Stimulated activated CD4-positive, alpha-beta T cell treated with anti-CD3 and anti-CD28 coated beads, Interleukin-1b, Interleukin-23, amount 100 ng/mL, for 48 hours (primary cell): ENCODE measurements at places on chromosomes 4 and X.

GRCh38 chrX:120380699-120381098 is 18.8 kb downstream of the ATP1B4 start:
- peak; percentile 4 for DNase-seq

DNA sequence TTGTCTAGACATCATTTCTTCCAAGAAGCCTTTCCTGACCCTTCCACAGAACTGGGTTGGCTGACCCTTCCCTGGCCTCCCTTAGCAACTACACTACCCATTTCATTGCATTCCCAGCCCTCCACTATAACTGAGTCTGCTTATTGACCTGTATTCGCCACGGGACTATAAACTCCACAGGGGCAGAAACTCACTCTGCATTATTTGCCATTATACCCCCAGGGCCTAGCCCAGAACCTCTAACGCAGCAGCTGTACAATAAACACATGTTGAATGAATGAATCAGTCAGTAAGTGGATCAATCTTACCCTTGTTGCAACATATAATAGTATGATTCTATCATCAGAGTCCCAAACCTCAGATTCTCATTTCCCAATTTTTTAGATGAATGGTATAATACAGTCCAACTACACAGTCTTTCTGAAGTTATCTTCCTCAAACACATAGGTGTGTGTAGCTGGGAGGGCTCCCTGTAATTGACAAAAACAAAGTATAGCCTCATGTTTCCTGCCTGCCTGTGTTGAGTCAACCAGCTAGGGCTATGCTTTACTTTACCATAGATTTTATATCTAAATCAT is 209.3 kb downstream of the CHIC2 start:
- DNase-seq, result no peak

- no peak for DNase-seq
Observed at GRCh38 chr4:99402765-99403164, 32.4 kb downstream of the ADH7 start.

GRCh38 chr4:76280488-76281441 is 25.8 kb upstream of the STBD1 start:
- DNase-seq, result no peak

DNA sequence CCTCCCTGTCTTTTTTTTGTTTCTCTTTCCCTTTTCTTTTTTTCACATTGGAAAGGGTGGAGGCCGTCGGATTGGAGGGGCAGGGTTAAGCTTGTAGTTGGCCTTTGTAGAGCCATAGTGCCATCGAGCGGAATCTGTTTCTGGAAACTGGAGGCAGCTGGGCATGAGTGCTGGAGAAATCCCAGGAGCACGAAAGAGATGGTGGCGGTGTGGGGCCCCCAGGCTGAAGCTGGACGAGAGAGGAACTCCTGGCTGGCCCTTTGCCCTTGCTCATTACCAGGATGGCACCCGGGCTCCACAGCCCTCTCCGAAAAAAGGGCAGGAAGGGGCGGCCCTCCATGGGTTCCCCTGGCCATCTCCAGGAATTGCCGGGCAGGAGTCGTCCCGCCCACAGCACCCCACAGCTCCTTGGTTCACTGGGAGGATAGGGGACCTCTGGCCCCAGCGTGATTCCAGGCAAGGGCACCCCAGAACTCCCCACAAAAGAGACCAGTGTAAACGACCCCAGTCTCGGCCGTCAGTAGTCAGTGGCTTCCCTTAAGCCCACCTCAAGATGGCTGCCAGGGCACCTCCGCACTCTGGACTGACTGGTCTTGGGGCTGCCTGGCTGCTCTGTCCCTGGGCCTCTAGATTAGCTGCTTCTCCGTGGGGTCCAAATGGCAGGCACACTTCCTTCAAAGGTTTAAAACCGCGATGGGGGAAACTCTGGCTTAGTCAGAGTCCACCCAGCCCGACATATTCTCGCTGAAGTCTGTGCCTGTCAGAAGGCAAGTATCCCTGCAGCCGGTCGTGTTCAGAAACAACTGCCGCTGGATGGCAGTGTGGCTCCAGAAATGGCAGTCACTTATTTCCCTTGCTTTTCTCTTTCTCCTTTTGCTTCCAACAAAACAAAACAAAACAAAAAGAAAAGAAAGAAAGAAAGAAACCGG is 74.1 kb downstream of the NBDY start:
- peak; percentile 49 for DNase-seq

DNA sequence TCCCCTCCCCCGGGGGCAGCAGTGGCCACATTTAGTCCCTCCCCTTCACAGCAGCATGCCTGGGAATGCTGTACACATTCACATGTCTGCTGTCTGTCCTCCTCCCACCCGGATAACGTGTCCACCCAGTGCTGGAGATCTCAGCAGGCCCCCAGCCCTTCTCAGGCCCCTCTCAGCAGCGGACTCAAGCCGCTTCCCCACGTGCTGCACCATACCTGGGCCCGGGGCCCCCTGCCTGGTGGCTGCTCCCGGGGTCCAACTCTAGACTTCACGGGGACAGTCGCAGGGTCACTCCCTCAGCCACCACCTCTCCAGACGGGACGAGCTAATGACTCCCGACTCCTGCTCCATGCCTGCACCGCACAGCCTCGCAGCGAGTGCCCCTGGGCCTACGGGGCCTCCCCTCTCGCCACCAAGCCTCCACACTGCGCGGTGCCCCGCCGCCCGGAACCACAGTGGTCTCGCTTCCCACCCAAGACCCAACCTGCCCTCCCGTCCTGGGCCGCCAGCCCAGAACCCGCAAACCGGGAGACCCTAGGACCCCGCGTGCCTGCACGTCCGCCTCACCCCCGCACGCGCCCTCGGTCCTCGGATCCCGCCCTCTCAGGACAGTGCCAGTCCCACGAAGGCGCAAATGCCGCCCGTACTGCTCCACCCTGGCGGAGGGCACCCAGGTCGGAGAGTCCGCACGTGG is 1.3 kb upstream of the PCGF3 start:
- DNase-seq, result no peak

- no peak for DNase-seq
Observed at GRCh38 chrX:136493011-136493410, 4.4 kb upstream of the HTATSF1 start.

DNA sequence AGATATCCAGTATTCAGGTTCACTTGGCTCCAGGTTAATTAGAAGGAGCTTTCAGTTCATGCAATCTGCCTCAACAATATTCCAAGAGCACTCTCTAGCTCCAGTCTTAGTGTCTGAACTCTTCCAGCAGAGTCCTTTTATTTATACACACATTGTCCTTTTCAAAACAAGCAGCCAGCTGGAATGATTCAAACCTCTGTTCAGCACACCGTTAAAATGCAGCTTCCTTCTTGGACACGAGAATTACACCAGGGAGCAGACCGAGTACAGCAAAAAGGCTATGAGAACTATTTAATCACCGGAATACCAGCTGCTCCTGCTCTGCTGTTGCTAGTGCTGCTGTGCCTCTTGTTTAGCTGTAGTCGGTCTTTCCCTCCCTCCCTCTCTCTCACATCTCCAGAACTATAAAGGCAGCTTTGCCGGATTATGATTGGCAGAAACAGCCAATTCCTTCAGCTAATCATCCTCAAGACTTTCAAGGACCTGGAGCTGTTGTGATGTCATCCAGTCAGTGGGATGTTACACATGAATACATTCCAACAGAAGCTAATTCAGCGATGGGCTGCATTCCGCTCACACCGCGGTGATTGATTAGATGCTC is at the start of gene NDST4:
NDST4 (minus strand) TSS at position 115 of the 601 bp plus-strand sequence. CDS start 36,584 bp downstream, outside the sequence.
- DNase-seq, result no peak

- no peak for DNase-seq
Observed at GRCh38 chrX:8548446-8548845, 83.8 kb downstream of the VCX3B start.

GRCh38 chr4:53906606-53907190 is 157.7 kb downstream of the CHIC2 start:
- DNase-seq, result no peak

- DNase-seq, result no peak
Observed at GRCh38 chrX:1094566-1095333, 117.7 kb downstream of the CRLF2 start.

GRCh38 chrX:8043546-8043945 is 116.3 kb upstream of the PNPLA4 start:
- no peak for DNase-seq

- DNase-seq, result no peak
Observed at GRCh38 chr4:87054900-87055299, 120.1 kb downstream of the AFF1 start.

DNA sequence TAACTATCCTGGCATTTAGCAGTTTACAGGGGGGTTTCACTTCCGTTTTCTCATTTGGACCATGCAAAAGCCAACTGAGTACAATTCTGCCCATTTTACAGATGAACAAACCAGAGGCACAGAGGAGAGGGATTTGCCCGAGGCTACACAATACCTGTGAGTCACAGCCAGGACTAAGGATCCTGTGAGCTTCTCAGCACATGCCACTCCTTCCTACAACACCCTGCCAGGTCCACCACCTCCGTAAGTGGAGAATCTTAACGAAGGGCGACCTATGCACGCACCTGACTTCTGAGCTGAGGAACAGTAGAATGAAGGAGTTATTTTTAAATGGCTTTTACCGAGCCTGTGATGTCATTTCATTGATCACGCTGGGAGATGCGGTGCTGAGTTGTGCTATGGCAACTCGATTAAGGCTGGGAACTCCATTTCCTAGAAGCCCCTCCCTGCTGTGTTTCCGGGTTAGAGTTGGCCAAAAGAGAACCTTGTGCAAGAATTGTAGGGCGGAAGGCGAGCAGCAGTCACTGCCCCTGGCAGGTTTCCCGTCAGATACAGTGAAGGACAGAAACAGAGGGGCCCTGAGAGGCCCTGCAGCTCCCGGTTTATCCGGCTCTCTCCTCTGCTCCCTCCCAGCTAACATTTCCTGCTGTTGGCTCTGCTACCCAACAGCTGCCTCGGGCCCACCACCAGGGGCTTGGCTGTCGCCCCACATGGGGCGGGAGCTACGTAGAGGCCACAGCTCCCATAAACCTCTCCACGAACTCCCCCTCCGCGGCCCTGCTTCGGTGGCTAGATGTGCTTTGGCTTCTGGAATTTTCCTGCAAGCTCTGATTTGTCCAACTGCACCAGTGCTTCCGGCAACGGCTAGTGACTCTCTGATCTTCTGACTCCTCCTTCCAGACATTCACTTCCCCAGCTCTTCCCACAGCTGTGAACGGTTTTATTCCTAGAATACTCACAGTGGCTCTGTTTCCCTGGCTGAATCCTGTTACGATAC is 75.1 kb upstream of the USP9X start:
- peak; percentile 43 for DNase-seq

- DNase-seq, result no peak
Observed at GRCh38 chr4:14277505-14277904, 650.0 kb upstream of the BOD1L1 start.

DNA sequence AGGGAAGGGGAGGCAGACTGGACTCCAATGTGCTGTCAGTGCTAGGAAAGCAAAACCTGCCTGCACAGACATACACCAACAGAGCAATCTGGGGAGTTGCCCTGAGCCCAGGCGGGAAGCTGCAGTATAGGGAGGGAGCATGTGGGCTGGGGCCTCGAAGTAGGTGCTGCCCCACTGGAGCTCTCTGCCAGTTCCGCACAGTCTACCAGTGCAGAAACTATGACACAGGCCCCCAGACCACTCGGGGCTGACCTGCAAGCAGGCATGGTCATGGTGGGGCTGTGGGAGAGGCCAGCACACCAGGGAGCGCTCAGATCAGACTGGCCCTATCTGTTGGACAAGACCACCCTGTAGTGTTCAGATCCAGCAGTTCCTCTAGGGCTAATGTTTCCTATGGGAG is 344.1 kb upstream of the TRAM1L1 start:
- DNase-seq, result no peak

GRCh38 chrX:68440442-68440841 is 7.1 kb upstream of the OPHN1 start:
- DNase-seq, result no peak

GRCh38 chr4:40594261-40595178 is 35.1 kb downstream of the RBM47 start:
- no peak for DNase-seq

DNA sequence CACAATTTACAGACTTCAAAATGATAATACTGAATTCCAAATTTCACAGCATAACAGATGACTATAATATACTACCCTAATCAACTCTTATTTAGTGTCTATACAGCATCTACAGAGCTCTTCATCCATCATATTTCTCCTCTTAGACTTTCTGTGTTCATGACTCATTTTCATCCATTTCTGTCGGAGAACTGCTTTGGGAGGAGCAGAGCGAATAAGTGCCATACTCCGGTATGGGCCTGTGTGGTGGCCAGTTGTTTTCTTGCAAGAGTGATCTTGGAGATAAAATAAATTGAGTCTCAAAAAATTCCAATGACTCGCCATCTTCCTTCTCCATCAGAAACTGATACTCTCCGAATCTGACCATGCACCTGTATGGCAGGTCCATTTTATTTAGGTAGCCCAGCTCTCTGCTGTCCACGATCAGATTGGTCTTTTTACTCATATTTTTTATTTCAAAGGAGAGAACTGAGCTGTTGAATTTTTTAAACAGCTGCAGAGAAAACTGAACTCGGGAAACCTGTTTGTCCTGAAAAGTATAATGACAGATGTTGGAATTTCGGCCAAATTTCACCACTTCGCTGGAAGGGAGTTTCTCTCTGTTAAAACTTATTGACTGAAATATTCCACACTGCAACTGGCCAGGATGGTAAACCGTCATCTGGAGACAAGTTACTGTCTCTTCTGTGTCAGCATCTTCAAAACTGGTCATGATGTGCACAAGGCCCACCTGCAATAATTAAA is 7.8 kb downstream of the TIFA start:
- DNase-seq, result no peak

DNA sequence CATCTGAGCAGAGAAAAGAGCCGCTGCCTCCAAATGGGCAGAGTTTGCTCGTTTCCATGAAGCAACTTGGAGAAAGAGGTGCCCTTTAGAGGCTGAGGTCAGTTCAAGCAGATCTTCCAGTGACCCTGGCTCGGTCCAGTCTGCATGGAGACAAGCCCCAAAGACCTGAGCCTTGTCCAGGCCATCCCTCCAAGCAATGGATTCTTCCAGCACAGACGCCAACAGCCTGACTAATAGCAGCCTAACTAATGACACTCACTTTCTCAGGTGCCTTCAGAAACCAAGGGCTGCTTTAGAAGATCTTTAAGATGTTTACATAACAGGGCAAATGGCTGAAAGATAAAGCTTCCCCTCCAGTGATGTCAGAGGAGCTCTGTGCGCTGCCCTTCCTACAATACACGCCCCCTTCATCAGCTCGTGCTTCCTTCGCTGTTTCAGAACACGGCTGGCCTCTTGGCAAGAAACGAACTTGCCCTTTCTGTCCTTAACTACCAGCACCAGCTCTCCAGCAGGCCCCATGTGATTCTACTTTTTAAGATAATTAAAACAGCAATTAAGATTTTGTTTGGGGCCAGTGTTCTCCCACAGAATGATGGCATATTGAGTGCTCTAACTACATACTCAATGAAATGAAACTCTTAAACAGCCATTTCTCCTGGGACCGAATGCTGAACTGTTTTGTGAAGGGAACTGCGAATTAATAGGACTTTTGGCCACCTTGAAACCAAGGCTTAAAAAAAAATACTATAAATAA is 119.0 kb downstream of the GPR143 start:
- DNase-seq, result no peak

DNA sequence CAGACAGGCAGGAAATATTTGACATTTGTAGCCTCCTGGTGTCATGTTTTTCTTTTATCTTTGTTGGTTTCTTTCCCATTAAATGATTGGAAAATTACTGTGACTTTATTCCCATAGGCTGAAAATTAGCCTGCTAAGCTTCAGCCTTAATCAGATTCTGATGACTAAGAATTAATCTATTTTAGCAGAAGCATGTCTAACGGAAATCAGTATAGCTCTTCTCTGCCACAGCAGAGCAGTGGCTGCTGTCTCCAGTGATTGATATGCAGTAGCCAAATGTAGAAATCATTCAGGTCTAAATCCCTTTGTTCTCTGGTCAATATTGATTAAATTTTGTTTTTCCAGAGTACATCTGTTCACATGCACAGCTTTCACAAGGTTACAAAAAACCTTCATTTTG is 199.3 kb downstream of the GC start:
- no peak for DNase-seq
